AG10803 (cell line): ENCODE measurements at places on chromosomes 6 and 20.

GRCh38 chr6:2480267-2480966 is 235.0 kb upstream of the GMDS start:
- no peak for DNase-seq

DNA sequence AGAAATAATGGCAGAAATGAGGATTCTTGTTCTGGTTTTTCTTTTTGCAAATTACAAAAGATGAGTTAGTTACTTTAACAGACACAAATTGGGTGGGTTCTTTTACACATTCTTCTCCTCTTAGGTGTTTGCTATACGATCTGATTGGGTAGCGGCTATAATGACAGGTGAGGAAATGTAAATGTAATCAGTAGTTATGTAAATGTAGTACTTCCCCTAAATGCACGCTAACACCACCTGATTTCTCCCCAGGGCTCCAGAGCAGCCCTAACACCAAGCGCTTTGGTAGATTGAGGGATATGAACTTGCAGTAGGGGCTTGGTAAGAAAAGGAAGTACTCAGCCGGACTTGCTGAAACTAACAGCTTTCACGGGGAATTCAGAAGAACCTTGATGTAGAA is 499.4 kb upstream of the NOX3 start:
- no peak for DNase-seq

DNA sequence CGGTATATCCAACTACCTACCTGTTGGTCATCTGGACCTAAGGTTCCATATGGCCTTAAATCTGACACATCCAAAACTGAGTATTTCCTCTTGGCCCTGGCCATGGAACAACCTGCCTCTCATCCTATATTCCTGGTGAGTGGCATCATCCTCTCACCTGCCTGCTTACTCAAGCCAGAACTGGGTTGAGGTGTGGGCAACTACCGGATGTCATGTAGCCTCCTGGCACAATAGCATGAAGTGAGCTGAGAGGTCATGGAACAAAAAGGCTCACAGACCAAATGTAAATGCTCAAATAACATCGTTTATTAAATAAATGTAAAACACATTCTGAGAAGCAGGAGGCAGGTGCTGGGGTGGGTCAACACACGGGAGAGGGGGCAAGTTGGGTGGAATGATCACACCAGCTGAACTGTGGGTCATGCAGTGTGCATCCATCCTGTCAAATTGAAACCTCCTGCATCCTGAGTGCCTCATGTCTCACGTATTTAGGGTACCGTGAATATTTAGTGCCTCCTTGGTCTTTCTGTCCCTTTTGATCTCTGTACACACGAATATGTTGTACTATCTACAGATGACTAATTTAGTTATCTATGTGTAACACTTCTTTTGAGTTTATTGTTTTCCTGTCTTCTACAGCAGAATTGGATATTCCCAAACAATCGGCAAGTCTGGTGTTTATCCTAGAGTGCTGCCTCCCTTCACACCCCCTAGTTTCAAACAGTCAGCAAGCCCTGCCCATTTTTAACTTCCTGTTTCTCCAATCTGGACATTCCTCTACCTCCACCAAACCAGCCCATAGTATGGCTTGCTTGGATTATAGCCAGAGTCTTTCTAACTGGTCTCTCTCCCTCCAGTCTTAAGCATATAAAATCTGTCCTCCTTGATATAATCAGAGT is 7.9 kb upstream of the POU5F1 start:
- DNase-seq, result no peak

DNA sequence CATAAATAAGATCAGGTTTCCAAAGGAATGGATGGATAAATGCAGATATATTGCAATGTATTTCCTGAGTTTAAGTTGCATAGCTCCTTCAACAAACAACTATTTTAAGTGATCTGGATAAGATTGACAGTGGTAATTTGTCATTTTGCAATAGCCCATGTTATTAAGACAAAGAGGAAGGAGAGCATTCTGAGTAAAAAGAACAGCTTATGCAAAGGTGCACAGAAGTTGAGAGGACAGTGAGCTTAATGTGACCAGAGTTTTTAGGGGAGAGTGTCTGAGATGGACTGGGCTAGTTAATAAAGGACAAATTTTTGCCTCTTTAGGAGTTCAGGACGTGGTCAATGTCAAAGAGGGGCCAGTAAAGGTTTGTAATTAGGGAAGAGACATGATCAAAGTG is 48.8 kb upstream of the FBXO30 start:
- no peak for DNase-seq

GRCh38 chr6:167442245-167442644 is 117.4 kb downstream of the TTLL2 start:
- DNase-seq, result no peak

GRCh38 chr6:14270925-14271788 is 153.6 kb downstream of the CD83 start:
- DNase-seq, result peak; percentile 94

- DNase-seq, result peak; percentile 63
Observed at GRCh38 chr20:4898282-4899244, 102.7 kb downstream of the SLC23A2 start.

DNA sequence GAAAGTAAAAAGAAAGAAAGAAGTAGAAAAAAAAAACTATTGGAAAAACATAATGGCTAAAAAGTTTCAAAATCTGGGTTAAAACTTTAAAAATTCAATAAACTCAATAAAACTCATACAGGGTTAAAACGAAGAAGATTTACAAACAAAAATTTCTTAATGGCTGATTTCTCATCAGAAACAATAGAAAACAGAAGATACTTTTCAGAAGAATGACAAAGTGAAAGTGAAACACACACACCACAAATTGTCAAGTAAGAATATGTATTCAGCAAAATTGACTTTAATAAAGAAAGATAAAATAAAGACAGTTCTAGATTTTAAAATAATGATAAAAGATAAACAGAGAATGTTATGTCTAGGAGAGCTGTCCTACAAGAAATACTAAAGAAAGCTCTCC is 618.9 kb upstream of the GJE1 start:
- no peak for DNase-seq

DNA sequence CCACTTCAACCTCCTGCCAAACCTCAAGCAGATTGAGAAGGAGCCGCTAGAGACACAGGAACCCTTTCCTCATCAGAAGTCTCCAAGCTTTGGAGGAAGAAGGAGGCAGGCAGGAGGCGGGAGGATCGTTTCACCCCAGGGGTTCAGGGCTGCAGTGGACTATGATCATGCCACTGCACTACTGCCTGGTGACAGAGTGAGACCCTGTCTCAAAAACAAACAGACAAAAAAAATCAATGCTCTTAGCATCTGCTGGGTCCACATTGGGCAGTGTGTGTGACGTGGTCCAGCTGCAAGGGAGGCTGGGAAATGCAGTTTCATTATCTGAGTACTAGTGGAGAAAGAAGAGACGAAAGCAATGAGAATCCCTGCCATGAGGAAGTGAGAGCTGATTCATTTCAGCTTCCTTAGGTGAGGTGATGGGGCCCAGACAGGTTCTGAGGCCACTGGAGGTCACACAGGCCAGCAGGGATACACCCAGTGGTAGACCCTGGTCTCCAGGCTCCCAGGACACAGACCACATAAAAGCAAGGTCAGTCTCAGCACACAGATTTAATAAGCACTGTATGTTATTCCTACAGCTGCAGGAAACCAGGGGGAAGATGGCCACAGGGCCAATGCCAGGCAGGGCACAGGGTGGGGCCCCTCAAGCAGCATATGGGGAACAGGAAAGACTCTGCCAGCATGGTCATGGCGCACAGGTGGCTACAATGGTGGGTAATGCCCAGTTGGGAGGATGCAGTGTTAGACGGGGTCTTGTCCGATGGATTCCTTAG is 4.3 kb downstream of the GFRA4 start:
- DNase-seq, result no peak

- DNase-seq, result no peak
Observed at GRCh38 chr20:33370291-33370690, 31.0 kb downstream of the CDK5RAP1 start.

GRCh38 chr6:38498085-38498484 is 141.6 kb downstream of the BTBD9 start:
- DNase-seq, result peak; percentile 28

- DNase-seq, result peak; percentile 45
Observed at GRCh38 chr6:28695715-28696114, 170.0 kb downstream of the GPX5 start.

GRCh38 chr6:22580337-22580736 is 11.0 kb downstream of the HDGFL1 start:
- no peak for DNase-seq

GRCh38 chr6:143068001-143068400 is 7.3 kb downstream of the AIG1 start:
- peak; percentile 62 for DNase-seq

DNA sequence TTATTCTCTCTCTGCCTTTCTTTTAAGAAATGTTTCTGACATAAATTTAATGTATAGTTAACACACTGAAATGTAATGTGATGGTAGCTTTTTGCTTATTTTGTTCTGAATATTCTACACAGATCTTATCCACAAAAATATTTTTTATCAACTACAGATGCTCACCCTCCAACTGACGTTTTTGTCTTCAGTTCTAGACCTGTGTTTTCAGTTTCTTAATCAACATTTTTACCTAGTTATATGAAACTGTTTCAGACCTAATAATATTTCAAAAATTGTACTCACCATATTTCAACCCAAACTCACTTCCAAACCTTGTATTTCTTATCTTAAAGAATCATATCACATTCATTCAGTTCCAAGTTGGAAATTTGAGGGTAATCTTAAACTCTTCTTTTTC is 452.8 kb downstream of the RFPL4B start:
- no peak for DNase-seq

DNA sequence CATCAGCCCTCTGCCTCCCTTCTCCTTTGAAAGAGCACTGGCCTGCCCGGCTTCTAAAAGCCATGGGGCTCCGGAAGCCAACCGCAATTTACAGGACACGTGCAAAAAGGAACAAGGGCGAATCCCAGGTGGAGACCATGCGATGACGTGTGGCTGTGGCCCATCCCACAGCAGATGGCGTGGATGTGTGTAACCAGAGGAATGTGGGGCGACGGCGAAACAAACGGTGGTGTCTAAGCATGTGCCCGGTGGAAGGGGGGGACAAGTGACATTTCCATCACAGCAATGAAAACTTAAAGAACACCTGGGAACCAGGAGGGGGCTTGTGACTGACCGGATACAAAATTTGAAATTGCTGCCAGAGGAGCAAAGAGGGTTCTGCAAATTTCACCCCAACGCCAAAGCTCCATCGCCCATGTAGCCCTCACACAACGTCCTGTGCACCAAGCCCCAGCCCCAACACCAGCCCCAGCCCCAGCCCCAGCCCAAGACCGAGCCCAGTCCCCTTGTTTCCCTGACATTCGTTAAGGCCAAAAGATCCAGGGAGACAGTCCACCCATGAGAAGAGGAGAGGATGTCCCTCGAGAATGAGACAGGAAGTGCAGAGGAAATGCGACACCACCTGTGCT is 159.7 kb upstream of the ZNF337 start:
- no peak for DNase-seq

DNA sequence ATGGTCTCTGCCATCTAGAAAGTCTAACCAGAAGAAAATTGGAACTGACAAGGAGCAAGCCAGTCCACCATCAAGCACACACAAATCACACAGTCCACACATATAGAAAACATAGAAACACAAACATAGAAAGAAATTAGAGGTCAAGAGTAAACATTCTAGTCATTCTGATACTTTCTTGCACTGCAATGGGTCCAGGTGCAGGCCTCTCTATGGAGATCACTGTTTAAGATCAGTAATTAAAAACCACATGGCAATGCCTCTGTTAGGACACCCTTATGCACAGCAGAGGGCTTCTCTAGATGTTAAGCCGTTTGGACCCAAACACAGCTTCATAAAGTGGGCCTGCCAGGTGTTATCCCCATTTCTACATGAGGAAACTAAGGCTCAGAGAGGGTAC is 42.8 kb upstream of the SLC22A23 start:
- no peak for DNase-seq

- no peak for DNase-seq
Observed at GRCh38 chr6:12440981-12441380, 150.8 kb downstream of the EDN1 start.

DNA sequence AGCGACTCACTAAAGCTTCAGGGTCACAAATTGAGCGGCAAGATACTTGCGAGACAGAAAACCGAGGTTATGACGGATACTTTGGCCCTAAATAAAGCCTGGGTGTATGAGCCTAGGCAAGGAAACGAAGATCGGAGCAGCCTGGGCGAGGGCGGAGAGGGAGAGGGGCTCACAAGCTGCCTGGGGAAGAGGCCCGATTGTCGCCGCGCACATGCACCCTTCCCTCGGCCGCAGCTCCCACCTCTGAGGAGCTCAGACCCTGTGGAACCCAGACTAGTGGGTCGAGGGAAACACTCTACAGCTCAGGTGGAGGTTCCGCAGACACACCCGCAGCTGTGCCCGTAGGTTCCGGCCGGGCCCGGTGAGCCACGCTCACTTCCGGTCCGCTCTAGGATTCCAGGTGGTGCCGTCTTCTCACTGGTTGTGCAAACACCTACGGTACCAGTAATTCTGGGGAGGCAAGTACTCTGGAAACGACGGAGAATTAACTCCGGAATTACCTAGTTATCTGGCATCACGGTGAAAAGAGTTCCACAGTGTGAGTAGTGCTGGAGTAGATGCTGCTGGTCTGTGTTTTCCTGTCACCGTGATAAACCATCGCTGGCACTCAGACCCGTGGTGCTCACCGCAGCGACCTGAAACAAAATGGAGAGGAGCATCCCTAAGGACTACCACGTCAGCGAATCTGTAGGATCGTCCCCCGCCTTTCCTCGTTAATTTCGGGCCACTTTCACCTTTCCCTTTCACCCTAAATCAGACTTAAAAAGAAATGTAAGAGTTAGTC is 61.5 kb downstream of the GPX5 start:
- no peak for DNase-seq

DNA sequence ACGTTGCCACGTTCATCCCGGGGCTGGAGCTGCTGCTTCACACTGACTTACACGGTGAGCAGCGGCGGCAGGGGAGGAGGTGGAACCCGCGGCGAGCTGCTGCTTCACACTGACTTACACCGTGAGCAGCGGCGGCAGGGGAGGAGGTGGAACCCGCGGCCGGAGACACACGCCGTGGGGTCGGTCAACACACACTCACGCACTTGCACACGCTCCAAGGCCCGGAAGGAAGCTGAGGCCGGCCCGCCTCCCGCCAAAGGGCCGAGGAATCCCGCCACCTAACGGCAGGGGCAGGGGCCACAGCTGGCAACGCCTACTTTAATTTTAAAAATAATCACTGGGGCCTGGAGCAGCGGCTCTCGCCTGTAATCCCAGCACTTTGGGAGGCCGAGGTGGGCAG is 94.4 kb upstream of the FOXC1 start:
- DNase-seq, result no peak

- DNase-seq, result no peak
Observed at GRCh38 chr6:151107897-151108427, 131.8 kb upstream of the AKAP12 start.

DNA sequence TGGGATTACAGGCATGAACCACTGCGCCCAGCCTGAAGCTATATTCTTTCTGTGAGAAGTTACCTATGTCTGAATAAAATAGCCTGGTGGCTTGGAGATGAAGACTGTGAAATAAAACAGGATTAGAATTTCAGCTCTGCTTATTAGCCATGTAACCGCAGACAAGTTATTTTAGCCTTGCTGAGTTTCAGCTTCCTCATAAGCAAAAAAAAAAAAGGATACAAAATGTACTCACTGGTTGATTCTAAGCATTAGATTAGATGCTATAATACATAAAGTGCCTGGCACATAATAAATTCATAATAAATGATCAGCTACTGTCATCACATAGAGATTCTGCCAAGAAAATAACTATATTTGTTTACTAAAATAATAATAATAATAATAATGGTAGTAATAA is 98.8 kb downstream of the EPB41L2 start:
- no peak for DNase-seq
